ENCODE measurements at places on chromosomes 16 and 17. TPM values are rescaled to one million over a fixed set of nuclear protein-coding genes. Genes with fewer than 3 reads are reported as not detected.

GSPT1 gene
- 112 TPM for total RNA-seq

MEIOC gene
- total RNA-seq: not detected

SLC16A6 gene
- 0.04 TPM for total RNA-seq

ATF7IP2 gene
- 3.1 TPM for total RNA-seq

TTLL6 gene
- total RNA-seq: not detected

TMEM220 gene
- 2.3 TPM for total RNA-seq

ABCC12 gene
- total RNA-seq: not detected

HCRT gene
- not detected for total RNA-seq

CASKIN2 gene
- total RNA-seq: 9.5 TPM

PMM2 gene
- total RNA-seq: 45.6 TPM

FBXW10 gene
- total RNA-seq: not detected

SMIM22 gene
- 1.2 TPM for total RNA-seq

FN3K gene
- total RNA-seq: 0.34 TPM

TAT gene
- total RNA-seq: not detected

RNF112 gene
- total RNA-seq: 1.0 TPM

SP6 gene
- 2.5 TPM for total RNA-seq

SLC16A13 gene
- total RNA-seq: 4.1 TPM

CCL17 gene
- total RNA-seq: not detected

KSR1 gene
- total RNA-seq: 1.6 TPM

ZFHX3 gene
- 2.6 TPM for total RNA-seq

C1QL1 gene
- total RNA-seq: 2.5 TPM

CPHXL2 gene
- total RNA-seq: not detected

ABCA8 gene
- total RNA-seq: not detected

TPSG1 gene
- not detected for total RNA-seq
